Effector memory CD8-positive, alpha-beta T cell (primary cell): ENCODE measurements at places on chromosomes 7 and 10.

GRCh38 chr7:130344271-130344866, at the start of gene CPA5:
CPA5 (plus strand) TSS chr7:130344816; CDS start chr7:130346486, 1,670 bp downstream.
- no peak within 1 kb of the TSS for H3K4me3 ChIP-seq
- DNase-seq: no peak
- peaks cover 3% of the 10 kb centered on the region for H3K36me3 ChIP-seq
- no peaks in the 10 kb centered on the region for H3K4me1 ChIP-seq
- H3K27ac ChIP-seq: no peak within 1 kb of the TSS

GRCh38 chr10:63438506-63439498, 27.0 kb downstream of the JMJD1C start:
- peaks cover 8% of the 10 kb centered on the region for H3K4me1 ChIP-seq
- DNase-seq: no peak
- H3K27me3 ChIP-seq: no peaks in the 10 kb centered on the region

- no peak overlapping the region for H3K4me3 ChIP-seq
- no peak overlapping the region for H3K27ac ChIP-seq
- no peaks in the 10 kb centered on the region for H3K4me1 ChIP-seq
- no peaks in the 10 kb centered on the region for H3K36me3 ChIP-seq
- H3K27me3 ChIP-seq: no peaks in the 10 kb centered on the region
Observed at GRCh38 chr10:113921561-113922370, 67.3 kb downstream of the NHLRC2 start.

- no peaks in the 10 kb centered on the region for H3K27me3 ChIP-seq
- no peaks in the 10 kb centered on the region for H3K4me1 ChIP-seq
- DNase-seq: no peak
- H3K4me3 ChIP-seq: no peak overlapping the region
Observed at GRCh38 chr7:110407706-110408105, 683.2 kb upstream of the LRRN3 start.

GRCh38 chr7:126589068-126589684, 663.6 kb downstream of the GRM8 start:
- H3K4me3 ChIP-seq: no peak overlapping the region
- H3K36me3 ChIP-seq: no peaks in the 10 kb centered on the region
- H3K27ac ChIP-seq: no peak overlapping the region
- no peaks in the 10 kb centered on the region for H3K27me3 ChIP-seq
- H3K4me1 ChIP-seq: no peaks in the 10 kb centered on the region

GRCh38 chr10:51377070-51377931, 303.0 kb downstream of the PRKG1 start:
- no peak overlapping the region for H3K27ac ChIP-seq
- H3K4me1 ChIP-seq: no peaks in the 10 kb centered on the region
- no peaks in the 10 kb centered on the region for H3K27me3 ChIP-seq
- no peaks in the 10 kb centered on the region for H3K36me3 ChIP-seq
- H3K4me3 ChIP-seq: no peak overlapping the region

DNA sequence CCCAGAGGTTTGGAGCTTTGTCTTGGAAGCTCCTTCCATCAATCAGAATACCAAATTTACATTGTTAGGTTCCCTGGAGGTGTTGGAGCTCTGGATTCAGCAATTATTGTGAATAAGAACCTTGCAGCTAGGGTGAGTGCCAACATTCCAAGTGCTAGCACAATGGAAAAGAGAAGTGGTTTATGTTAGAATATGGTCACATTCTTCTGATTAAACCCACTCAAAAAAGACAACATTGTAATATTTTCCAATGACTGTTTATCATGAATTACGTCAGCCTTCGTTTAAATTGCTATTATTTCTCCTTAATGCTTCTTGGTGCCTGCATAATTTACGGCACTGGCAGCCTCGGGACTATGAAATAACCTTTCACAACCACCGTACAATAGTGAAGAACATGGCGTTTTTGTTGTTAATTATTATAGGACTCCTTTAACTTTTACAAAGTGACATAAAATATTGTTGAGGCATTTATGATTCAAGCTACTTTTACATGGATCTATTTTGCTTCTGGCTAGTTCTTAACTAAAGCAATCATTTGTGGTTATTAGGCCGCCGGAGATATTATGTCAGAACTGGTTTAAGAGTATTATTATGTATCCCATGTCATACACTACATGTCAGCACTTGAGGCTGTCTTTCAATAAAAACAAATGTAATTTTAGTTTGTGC, 117.7 kb downstream of the ARID5B start:
- no peaks in the 10 kb centered on the region for H3K27me3 ChIP-seq
- H3K4me1 ChIP-seq: peaks cover 44% of the 10 kb centered on the region
- no peak overlapping the region for H3K4me3 ChIP-seq
- no peak for DNase-seq
- no peaks in the 10 kb centered on the region for H3K36me3 ChIP-seq
- H3K27ac ChIP-seq: no peak overlapping the region

- H3K27ac ChIP-seq: no peak overlapping the region
- no peak for DNase-seq
- H3K27me3 ChIP-seq: no peaks in the 10 kb centered on the region
- H3K36me3 ChIP-seq: no peaks in the 10 kb centered on the region
- H3K4me1 ChIP-seq: no peaks in the 10 kb centered on the region
- H3K4me3 ChIP-seq: no peak overlapping the region
Observed at GRCh38 chr10:77240041-77240652, 397.5 kb downstream of the KCNMA1 start.

- H3K4me3 ChIP-seq: no peak overlapping the region
- no peaks in the 10 kb centered on the region for H3K4me1 ChIP-seq
- peaks cover 3% of the 10 kb centered on the region for H3K36me3 ChIP-seq
- no peak for DNase-seq
Observed at GRCh38 chr10:76946270-76946669, 691.3 kb downstream of the KCNMA1 start.

DNA sequence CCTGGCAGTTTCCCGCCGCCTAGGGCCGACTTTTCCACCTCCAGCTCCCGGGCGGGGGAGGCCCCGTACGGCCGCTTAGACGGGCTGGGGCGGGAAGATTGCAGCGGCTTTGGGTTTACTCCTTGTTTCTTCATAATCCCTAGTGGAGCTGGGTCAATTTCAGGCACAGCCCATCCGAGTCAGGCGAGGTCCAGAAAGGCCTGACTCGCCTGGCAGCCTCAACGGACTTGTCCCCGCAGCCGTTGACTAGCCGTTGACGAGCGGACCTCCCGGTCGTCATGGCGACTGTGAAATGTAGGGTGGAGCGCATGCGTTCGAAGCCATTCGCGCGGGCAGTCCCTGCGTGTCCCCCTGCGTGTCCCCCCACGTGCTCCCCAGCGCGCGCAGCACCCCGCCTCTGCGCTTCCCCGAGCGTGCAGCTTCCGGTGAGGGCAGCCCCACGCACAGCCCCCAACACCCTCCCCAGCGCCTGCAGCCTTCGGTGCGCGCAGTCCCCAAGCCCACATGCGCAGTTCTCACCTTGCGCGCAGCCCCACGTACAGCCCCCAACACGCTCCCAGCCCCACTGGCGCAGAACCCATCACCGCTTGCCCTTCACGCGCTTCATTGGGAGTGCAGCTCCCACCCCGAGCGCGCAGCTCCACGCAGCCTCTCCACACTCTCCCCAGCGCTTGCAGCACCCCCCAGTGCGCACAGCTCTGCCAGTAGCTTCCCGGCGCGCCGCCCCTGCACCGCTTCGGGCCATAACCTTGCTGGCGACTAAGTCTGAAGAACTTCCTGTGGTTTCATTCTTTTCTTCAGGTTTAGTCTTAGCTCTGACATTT, 67.8 kb downstream of the TBX20 start:
- H3K36me3 ChIP-seq: no peaks in the 10 kb centered on the region
- no peak overlapping the region for H3K27ac ChIP-seq
- H3K4me1 ChIP-seq: peaks cover 7% of the 10 kb centered on the region
- peaks cover 29% of the 10 kb centered on the region for H3K27me3 ChIP-seq
- DNase-seq: no peak
- H3K4me3 ChIP-seq: peak overlapping the region; percentile 71

DNA sequence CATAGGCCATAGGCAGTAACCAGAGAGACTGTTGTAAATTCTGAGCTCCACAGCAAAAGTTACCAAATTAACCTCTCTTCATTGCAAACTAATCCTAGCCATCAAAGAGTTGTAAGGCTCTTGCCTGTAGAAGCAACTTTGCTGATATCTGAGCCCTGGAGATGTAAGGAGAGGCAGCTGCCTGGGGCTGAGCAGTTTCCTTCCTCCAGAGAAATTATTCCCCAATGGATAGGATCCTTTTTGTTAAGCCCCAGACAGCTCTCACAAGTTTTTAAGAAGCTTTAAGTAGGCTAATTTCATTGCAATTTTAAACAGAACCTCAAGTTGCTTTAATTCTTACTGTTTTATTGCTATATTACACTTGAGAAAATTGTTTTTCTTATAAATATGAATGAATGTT, 211.1 kb downstream of the GALNT17 start:
- H3K4me3 ChIP-seq: no peak overlapping the region
- DNase-seq: no peak
- H3K27me3 ChIP-seq: no peaks in the 10 kb centered on the region
- H3K36me3 ChIP-seq: no peaks in the 10 kb centered on the region
- no peak overlapping the region for H3K27ac ChIP-seq

DNA sequence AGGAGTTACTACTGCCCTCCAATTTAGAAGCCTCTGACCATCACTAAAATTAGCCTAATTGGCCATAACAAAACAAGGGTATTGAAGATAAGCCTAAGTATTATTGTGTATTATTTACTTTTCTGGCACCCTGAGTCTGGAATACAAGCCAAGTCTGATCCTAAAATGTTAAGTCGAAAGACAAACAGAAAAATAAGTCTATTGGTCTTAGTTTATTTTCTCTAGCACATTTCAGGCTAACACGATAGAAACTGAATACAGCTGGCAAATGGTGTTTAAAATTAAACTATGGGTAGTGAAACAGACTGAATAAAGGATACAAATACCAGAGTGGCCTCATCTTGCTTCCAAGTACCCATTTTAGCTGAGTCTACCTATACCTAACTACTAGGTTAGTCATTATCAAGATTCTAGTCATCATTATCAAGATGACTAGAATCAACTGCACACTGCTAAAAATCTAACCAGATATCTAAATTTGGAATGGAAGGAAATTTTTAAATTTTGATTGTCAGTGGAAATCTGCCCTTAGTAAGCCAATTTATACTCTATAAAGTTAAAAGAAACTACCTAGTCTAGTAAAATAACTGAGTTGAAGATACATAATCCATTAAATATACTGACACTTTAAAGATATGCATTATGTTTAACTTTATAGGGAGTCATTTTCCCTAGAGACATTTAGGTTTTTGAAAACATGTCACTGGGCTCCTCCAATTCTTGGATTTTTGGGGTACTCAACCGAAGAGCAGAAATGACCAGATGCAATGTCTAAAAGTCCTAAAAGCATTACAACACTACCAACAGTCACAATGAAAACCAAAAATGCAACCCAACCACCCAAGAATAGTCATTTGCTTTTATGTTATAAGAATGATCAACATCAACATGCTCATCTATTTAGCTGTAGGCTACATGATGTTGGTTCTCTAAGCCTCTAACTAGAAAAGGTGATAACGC, 80.9 kb downstream of the NT5C2 start:
- no peak for DNase-seq
- H3K36me3 ChIP-seq: peaks cover 6% of the 10 kb centered on the region
- no peak overlapping the region for H3K4me3 ChIP-seq
- no peaks in the 10 kb centered on the region for H3K27me3 ChIP-seq
- peaks cover 3% of the 10 kb centered on the region for H3K4me1 ChIP-seq

DNA sequence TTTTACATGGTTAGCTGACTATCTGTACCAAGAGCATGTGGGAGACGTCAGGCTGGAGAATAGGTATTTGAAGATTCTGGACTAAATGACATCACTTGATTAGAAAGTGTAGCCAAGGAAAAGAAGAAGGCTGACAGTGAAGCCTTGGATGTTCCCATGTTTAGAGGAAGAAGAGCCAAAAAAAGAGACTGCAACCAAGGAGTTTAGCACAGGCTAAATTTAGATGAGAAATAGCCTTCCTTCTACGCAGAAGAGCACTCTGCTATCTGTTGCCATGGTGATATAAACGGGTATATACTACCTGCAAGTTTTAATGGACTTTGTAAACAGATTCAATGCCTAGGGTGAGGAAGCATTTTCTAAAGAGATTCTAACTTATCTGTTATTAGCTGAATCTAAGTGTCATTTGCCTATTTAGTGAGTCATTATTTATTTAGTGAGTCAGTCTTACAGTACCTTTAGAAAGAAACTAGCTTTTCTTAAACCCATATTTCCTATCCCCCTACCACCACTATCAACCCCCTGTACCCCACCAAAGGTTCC, 69.8 kb downstream of the CDK6 start:
- peaks cover 3% of the 10 kb centered on the region for H3K36me3 ChIP-seq
- H3K27ac ChIP-seq: no peak overlapping the region
- DNase-seq: no peak
- peaks cover 33% of the 10 kb centered on the region for H3K4me1 ChIP-seq
